ENCODE measurements at places on chromosomes 3 and 15.

- DNase-seq = no peak
Measured at GRCh38 chr3:167466966-167467365, 6.9 kb downstream of the SERPINI2 start.

GRCh38 chr3:62361824-62362223 lies 11.5 kb downstream of the FEZF2 start:
- DNase-seq = no peak

DNA sequence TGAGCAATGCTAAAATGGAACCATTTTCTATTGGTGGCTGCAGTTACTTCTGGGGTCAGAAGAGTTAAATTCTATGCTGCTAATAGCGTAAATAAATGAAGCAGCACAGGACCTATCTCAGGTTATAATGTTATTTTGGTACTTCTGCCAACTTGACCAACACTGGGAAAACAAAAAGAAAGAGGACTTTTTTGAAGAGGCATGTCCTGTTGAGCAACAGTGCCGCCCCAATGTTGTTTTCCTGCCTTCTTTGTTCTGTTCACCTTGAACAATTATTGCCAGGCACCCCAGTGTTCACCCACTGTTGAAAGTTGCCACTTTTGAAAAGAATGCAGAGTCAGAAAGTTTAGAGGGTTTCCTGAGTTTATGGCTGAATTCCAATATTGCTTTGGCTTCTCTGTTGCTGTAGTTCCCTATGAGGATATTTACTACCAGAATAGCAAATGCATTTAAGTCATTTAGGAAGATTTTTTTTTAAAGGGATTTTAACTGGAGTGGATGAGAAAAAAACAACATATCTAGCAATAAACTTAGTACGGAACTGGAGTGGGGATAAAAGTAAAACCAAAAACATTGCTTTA lies 679.0 kb upstream of the DPPA4 start:
- DNase-seq = no peak

DNA sequence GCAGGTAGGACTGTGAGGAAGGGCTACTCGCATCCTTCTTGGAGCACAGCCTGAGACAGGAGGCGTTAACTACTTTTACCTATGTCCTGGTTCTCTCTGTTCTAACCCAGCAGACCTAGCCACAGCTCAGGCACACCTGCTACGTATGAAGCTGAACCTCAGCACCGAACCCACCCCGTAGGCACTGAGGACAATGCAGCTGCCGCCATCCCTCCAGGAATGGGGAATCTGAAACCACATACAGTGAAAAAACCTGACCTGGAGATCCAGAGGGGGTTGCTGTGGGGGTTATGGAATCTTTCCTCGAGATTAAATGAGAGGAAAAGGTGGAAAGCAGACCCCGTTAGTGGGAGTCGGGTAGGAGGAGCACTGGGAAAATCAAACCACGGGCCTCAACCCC lies 14.4 kb downstream of the MST1R start:
- no peak for DNase-seq

DNA sequence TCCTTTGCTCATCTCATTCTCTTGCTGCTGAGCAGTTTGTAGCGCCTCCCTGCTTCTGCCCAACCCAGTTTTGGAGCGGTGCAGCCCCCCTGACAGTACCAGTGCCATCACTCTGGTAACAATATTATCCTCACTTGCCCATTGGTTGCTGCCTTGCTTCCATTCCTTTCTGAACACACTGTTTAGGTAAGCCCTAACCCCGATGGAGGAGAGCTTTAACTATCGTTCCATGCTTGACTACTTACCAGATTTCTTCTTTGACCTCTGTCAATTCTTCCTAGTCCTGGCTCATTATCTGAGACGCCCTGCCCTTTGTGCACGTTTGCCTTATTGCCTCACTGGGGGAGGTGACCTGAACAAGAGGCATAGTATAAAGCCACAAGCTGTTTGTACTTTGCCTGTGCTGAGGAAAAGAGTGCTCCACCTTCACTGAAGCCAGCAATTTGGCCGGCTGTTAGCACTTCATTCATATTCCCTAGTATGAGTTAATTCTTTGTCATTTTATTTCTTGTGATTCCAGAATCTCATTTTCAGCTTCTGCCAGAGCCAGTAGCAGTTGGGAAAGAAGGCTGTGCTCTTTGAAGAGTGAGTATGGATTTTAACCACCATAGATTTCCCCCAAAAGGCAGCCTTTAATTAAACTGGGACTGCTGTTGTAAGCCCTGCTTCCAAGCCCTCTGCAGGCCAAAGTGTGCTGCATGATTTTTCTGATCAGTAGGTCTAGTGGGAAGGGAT lies 11.9 kb downstream of the ABHD6 start:
- no peak for DNase-seq

GRCh38 chr3:161266731-161267150 lies 45.6 kb downstream of the NMD3 start:
- no peak for DNase-seq

GRCh38 chr3:46281551-46281950 lies 39.3 kb downstream of the CCR3 start:
- no peak for DNase-seq

GRCh38 chr3:122260206-122260605 lies 64.8 kb upstream of the CSTA start:
- no peak for DNase-seq

GRCh38 chr15:90414408-90415028 lies 26.5 kb downstream of the IQGAP1 start:
- DNase-seq = no peak

- DNase-seq = no peak
Measured at GRCh38 chr3:89925976-89926375, 818.6 kb downstream of the EPHA3 start.

GRCh38 chr3:194976049-194976451 lies 290.4 kb downstream of the FAM43A start:
- no peak for DNase-seq

DNA sequence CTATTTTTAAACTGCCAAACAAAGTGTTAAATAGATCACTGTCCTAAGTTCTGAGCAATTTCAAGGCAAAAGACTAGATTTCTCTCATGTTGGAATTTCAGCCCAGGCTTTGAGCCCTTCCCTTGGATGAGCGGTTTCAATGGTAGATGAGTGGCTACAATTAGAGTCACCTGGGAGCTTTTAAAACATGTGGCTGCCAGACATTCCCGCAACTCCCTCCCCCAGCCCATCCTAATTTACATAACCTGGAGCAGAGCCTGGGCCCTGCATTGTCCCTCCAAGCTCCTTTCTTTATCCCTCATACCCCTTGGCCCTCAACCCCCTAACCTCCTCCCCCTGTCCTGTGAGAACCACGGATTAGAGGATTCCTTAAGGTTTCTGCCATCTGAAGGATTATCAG lies 357.5 kb upstream of the UMPS start:
- DNase-seq = no peak

- DNase-seq = no peak
Measured at GRCh38 chr3:46080969-46081345, 53.7 kb upstream of the XCR1 start.

DNA sequence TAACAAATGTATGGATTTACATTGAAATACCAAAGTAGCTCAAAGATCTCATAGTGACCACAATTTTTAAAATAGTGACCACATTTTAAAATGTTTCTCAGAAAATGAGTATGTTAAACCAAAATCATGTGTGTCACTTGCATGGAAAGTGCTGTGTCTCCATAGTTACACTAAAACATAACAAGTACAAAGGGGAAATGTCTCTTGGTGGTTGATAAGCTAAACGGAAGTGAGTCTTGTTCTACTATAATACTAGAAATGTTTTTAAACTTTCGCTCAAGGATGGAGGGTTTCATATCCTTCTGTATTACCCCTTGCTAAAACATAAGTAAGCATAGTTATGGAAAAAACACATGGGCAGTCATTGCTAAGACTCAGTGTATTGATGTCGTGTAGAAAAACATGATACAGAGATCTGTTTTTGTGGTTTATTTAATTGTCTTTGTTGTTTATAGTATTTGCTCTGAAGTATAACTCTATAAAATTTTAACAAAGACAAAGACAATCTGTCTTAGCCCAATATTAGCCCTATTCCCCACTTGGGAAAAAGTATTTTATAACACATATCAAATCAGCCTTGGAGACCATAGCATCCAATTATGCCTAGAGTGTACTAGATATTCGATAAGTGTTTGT lies 27.0 kb upstream of the DENND4A start:
- DNase-seq = no peak

- DNase-seq = no peak
Measured at GRCh38 chr15:88003541-88004327, 252.8 kb downstream of the NTRK3 start.

DNA sequence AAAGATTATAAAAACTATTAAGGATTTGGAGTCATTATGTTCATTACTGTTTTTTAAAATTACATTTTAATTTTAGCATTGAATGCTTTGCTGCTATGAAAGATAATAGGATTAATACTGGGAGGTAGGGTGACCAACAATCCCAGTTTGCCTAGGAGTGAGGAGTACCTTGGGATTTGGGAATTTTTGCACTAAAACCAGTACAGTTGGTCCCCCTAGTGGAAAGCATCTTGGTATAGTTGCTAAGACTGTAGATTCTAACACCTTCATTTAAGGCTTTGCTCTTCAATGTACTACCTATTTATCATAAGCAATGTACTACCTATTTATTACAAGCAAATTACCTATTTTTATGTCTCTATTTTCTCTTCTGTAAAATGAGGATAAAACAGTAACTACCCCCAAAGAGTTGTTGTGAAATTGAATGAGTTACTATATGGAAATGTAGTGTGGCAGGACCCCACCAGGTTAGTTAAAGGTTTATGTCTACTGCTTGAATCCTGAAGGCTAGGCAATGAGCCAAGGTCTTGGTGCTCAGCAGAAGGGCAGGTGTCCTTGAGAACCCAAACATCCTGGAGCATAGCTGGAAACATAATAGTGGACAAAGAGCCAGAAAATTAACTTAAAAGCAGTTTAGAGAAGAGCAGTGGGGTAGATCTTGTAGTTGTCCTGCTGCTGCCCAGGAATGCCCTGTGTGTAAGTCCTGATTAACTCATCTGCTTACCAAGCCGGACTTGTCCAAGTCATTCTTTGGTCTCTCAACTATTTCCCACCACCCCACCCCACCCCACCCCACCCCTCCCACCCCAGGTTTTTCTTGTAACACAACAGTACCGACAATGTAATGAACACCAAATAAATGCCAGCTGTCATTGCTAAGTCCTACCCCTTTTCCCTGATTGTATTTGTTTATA lies 49.2 kb upstream of the NMD3 start:
- no peak for DNase-seq

DNA sequence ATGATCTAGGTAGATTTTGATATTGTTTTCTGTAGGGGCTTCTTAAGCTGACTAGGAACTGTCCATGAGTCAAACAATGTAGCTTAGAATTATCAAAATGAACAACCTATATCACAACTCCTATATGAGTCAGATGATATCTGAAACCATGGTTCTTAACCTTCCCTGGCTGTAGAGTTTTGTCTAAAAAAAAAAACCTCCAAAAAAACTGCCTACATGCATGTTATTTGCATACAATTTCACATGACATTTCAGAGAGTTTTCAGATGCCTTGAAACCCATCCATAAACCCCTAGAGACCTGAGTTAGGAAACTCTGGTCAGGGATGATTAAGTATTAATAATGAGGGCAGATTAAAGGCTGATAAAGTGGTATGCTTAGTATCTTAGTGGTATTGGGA lies 157.0 kb downstream of the CHST2 start:
- no peak for DNase-seq

- DNase-seq = no peak
Measured at GRCh38 chr3:186940967-186941366, 10.6 kb downstream of the ST6GAL1 start.

GRCh38 chr3:156448300-156448699 lies 106.6 kb downstream of the SSR3 start:
- no peak for DNase-seq

All from NCI-H1048 (cell line).